Left ventricle myocardium inferior (tissue), 1 donor: ENCODE measurements at places on chromosomes 2 and 18. TPM values are rescaled to one million over a fixed set of nuclear protein-coding genes. Genes with fewer than 3 reads are reported as not detected.

GRCh38 chr18:9021458-9021857, 81.0 kb upstream of the NDUFV2 start:
- H3K27ac ChIP-seq = no peak overlapping the region
- no peak for DNase-seq
- H3K4me3 ChIP-seq = no peak overlapping the region
- H3K4me1 ChIP-seq = peaks cover 17% of the 10 kb centered on the region
- no peaks in the 10 kb centered on the region for H3K27me3 ChIP-seq

Gene ITGB6
- 0.99 TPM for total RNA-seq

DNA sequence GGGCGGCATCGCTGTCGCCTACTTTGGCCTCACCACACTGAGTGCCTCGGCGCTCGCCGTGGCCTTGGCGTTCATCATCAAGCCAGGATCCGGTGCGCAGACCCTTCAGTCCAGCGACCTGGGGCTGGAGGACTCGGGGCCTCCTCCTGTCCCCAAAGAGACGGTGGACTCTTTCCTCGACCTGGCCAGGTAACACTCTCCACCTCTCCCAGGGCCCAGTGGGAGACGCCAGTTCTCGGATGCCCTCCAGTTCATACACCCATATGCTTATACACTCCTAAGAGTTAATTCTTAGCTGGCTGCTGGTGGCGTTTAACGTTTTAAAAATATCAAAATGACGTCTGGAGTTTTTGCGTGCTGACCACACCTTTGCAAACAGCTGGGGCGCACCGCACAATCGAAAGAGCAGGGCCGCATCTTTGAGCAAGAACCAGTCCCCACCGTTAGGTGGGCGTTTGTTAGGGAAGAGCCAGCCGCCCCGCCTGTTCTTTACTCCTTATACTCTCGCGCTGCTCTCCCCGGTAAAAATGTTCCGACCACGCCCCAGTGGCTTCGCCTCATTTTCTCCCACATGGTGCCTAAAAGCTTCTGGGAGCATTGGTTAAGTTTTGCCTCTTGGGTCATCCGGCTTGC, 899 bp downstream of the SLC1A4 start:
- H3K36me3 ChIP-seq = no peaks in the 10 kb centered on the region
- H3K27me3 ChIP-seq = no peaks in the 10 kb centered on the region
- peak overlapping the region; percentile 92 for H3K27ac ChIP-seq
- peaks cover 53% of the 10 kb centered on the region for H3K4me1 ChIP-seq

Gene LRP2
- total RNA-seq = 0.05 TPM

DNA sequence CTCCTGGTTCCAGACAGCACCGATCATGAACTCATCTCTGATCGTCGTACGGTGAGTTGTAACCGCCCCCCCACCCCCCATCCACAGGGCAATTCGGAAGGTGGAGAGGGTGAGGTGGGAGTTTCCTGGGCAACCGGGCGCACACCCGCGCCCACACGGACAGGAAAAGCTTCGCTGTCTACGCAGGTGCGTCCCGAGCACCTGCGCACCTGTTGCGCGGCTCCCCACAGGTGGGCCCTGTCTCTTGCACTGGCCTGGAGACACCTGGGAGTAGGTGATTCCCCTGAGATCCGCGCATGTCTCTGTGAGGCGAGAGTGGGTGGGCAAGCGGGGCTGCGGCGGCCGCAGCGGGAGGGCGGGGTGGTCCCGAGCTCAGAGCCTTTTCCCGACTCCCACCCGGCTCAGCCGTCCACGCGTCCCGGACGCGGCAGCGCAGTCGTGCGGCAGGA, 459 bp upstream of the ATP6V1C2 start:
- H3K27ac ChIP-seq = no peak overlapping the region
- DNase-seq = no peak
- H3K27me3 ChIP-seq = peaks cover 77% of the 10 kb centered on the region
- H3K4me1 ChIP-seq = peaks cover 15% of the 10 kb centered on the region
- H3K4me3 ChIP-seq = peak overlapping the region; percentile 64

DNA sequence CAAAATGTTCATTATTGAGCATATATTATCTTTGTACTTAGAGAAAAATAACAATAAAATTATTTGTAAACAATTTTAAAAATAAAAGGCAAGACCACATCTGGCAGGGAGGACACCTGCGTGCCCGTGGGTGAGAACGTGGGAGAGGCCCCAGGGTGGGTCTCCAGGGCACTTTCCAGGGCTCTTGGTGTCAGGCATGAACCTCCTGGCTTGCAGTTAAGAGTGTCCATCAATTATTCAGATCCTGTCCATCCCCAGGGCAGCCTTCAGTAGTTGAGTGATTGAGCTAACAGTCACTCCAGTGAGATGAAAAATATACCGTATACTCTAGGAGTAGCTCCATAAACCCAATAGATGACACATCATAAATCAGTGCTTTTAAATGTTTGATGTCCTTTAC, 49.7 kb downstream of the TPO start:
- no peaks in the 10 kb centered on the region for H3K36me3 ChIP-seq
- no peaks in the 10 kb centered on the region for H3K4me1 ChIP-seq
- peaks cover 36% of the 10 kb centered on the region for H3K27me3 ChIP-seq
- DNase-seq = no peak
- H3K4me3 ChIP-seq = no peak overlapping the region

- DNase-seq = no peak
- H3K27ac ChIP-seq = no peak overlapping the region
- no peak overlapping the region for H3K4me3 ChIP-seq
- no peaks in the 10 kb centered on the region for H3K36me3 ChIP-seq
- H3K4me1 ChIP-seq = no peaks in the 10 kb centered on the region
- no peaks in the 10 kb centered on the region for H3K27me3 ChIP-seq
Measured at GRCh38 chr2:205563646-205564045, 118.7 kb upstream of the NRP2 start.

DNA sequence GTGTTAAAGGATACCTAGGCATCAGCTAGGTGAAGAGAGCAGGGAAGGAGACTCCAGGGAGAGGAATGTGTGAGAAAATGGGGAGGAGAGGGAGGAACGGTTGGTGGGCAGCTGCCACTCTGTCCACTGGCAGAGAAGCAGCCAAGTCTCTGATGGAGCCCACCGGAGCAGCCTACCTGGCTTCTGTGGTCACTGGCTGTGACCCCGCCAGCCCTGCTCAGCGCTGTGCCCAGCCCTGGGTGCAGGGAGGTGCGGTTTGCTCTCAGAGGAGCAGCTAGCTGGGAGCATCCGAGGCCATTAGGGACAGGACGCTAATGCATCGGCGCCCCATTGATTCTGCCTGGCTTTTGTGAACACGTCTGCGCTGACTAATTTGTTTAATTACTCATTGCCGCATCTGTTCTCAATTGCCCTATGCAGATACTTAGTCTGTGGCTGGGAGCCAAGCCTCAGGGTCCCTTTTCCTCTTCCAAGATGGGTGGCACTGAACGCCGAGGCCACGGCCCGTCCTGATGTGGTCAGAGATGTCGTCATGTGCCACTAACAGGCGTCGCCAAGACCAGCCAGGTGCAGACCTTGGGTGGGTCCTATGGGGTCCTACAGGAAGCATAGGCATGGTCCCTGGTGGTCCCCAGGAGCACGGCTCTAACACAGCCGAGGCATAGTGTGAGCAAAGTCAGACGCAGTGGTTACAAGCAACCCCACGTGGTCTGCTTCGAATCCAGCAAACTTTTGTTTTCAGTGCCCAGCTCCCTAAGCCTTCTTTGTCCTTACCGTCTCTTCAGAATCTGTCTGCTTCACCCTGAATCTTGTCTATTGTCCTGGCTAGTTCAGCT, 82.0 kb downstream of the RRM2 start:
- no peak overlapping the region for H3K27ac ChIP-seq
- no peaks in the 10 kb centered on the region for H3K27me3 ChIP-seq
- DNase-seq = no peak
- H3K4me3 ChIP-seq = no peak overlapping the region

DNA sequence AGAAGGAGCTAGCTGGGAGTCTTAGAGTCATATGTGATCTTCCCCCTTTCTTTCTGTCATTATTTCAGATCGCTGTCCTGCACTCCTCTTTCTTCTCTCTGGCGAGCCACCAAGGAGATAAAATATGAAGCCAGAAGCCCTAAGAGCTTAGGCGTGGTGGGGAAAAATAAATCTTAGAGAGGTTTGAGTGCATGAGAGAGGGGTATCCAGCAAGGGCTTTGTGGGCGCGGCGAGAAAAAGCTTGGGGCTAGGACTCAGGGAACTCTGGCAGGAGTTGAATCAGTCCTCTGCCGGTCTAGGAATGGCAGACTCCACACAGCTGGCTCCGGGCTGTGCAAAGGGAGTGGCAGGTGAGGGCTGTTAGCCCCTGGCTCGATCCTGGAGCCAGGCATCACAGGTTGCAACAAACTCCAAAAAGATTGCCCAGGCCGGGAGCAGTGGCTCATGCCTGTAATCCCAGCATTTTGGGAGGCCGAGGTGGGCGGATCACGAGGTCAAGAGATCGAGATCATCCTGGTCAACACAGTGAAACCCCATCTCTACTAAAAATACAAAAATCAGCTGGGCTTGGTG, 20.1 kb upstream of the IGFBP5 start:
- H3K4me3 ChIP-seq = no peak overlapping the region
- no peaks in the 10 kb centered on the region for H3K36me3 ChIP-seq
- peaks cover 26% of the 10 kb centered on the region for H3K4me1 ChIP-seq
- DNase-seq = no peak

Gene ZAP70
- total RNA-seq = 0.55 TPM

Gene L3MBTL4
- total RNA-seq = 3.5 TPM

- no peaks in the 10 kb centered on the region for H3K36me3 ChIP-seq
- H3K4me1 ChIP-seq = peaks cover 9% of the 10 kb centered on the region
- H3K27ac ChIP-seq = no peak overlapping the region
- H3K4me3 ChIP-seq = no peak overlapping the region
- DNase-seq = no peak
Measured at GRCh38 chr2:192159208-192159607, 35.5 kb downstream of the TMEFF2 start.

DNA sequence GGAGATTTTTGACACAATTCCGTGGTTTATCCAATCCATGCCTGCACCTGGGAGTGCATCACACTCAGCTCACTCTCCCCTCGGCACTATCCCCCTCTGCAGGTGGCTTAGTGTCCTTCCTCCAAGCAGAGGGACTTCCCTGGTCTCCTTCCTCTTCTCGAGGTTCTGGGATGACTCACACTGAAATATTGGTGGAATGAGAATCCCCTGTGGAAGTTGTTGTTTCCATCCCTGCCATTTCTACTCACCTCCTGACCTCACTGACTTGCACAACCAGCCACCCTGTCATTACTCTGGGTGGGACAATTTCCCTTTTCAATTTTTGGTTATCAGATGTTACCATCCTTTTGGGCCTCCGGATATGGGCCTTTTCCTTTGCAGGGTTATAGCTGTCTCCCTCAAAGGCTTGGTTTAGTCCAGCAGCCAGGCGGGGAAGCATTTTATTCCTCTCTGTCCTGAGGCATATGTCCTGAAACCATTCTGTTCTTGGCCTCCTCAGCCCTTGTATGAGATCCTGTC, 59.9 kb downstream of the PTPRM start:
- no peak for DNase-seq
- no peak overlapping the region for H3K4me3 ChIP-seq
- H3K27ac ChIP-seq = peak overlapping the region; percentile 72
- no peaks in the 10 kb centered on the region for H3K36me3 ChIP-seq

Gene SKA1
- 0.44 TPM for total RNA-seq

Gene GAREM2
- 0.93 TPM for total RNA-seq

- H3K4me1 ChIP-seq = no peaks in the 10 kb centered on the region
- no peaks in the 10 kb centered on the region for H3K27me3 ChIP-seq
Measured at GRCh38 chr2:18253686-18254197, 306.7 kb downstream of the RDH14 start.

Gene SCN1A
- total RNA-seq = 0.63 TPM

DNA sequence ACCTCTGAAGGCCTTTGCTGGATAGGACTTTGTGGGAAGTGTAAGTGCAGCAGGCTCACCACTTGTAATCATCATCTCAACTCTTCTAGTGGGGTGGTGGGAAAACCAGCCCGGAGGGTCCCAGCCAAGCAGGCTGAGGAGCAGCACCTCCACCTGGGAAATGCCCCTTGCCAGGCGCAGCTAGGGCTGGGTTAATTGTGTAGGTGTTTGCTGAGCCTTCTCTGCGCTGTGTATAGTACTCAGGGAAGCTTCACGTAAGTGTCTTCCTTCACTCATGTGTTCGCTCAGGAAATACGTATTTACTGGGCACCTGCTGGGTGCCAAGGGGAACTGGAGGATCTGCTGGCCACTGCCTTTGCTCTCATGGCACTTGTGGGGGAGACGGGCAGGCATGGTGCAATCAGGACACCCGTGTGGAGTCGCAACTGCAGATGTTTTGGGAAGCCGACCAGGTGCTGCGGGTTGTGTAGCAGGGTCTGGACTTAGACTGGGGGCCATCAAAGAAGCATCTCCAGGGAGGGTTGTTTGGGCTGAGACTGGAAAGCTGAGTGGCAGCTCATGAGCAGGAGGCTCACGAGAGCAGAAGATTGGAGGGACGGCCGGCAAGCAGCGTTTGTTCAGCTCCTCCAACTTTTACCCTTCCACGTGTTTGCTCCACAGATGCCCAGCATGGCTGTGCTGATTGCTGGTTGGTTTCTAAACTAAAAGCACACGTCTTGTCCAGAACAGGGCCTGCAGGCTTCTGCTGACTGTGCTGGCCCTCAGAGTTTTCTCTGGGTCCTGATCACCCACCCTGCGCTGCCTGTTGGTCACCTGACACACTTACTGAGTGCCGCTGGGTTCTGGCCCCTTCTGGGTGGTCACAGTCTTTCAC, 164.6 kb downstream of the LDLRAD4 start:
- H3K4me1 ChIP-seq = peaks cover 66% of the 10 kb centered on the region
- no peaks in the 10 kb centered on the region for H3K36me3 ChIP-seq
- H3K4me3 ChIP-seq = peak overlapping the region; percentile 55
- no peak for DNase-seq
- H3K27me3 ChIP-seq = no peaks in the 10 kb centered on the region
- H3K27ac ChIP-seq = peak overlapping the region; percentile 87

Gene DLX1
- not detected for total RNA-seq

- no peaks in the 10 kb centered on the region for H3K36me3 ChIP-seq
- peak; percentile 33 for DNase-seq
- peaks cover 71% of the 10 kb centered on the region for H3K4me1 ChIP-seq
- H3K4me3 ChIP-seq = peak overlapping the region; percentile 97
Measured at GRCh38 chr2:65429786-65430602, 2.4 kb downstream of the SPRED2 start.

DNA sequence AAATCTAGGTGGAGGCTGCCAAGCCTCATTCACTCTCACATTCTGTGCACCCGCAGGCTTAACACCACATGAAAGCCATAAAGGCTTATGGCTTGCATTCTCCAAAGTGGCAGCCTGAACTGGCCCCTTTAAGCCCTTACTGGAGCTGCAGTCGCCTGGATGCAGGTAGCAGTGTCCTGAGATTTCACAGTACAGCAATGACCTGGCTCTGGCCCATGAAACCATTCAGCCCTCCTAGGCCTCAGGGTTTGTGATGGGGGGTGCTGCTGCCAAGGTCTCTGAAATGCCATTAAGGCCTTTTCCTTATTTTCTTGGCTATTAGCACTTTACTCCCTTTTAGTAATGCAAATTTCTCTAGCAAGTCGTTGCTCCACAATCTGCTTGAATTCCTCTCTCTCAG, 48.6 kb downstream of the RNMT start:
- H3K27me3 ChIP-seq = no peaks in the 10 kb centered on the region
- no peak overlapping the region for H3K4me3 ChIP-seq
- no peak overlapping the region for H3K27ac ChIP-seq
- no peak for DNase-seq
- no peaks in the 10 kb centered on the region for H3K4me1 ChIP-seq
